Activated CD4-positive, alpha-beta T cell treated with anti-CD3 and anti-CD28 coated beads, Interleukin-2, Interleukin-6, amounts not matched to agents 100 ng/mL and 50 ng/mL, durations not matched to agents 16 hours and 8 hours (primary cell): ENCODE measurements at places on chromosomes 5 and 9.
A peak's percentile ranks its signal among the peaks of the same experiment; 100 is the strongest.

GRCh38 chr9:3768286-3768685 is 242.5 kb upstream of the RFX3 start:
- no peak for DNase-seq

DNA sequence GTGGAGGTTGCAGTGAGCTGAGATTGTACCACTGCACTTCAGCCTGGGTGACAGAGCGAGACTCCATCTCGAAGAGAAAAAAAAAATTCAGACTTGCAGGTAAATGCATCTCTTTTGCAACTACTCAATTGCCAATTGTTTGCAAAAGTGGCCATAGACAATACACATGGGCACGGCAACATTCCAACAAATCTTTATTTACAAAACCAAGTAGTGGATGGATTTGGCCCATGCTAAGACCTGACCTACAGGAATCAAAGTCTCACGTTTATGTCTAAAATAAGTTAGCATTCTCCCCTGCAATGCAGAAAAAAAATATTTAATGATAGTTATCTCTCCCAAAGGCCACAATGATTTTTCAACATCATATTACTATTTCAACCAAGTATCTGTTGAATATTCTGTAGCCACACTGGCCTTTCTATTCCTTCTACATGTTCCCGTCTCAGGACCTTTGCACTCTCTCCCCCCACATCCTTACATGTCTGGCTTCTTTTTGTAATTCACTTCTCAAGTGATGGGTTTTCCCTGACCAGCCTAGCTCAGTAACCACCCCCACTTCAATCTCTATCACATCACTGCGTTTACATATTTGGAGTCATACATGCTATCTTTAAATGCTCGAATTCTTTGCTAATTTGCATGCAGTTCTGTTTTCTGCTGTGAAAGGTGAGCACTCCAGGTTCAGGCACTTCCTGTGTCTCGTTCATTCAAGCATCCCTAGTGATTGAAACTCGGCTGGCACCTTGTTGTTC is 54.2 kb downstream of the FNBP1 start:
- peak; percentile 29 for DNase-seq

DNA sequence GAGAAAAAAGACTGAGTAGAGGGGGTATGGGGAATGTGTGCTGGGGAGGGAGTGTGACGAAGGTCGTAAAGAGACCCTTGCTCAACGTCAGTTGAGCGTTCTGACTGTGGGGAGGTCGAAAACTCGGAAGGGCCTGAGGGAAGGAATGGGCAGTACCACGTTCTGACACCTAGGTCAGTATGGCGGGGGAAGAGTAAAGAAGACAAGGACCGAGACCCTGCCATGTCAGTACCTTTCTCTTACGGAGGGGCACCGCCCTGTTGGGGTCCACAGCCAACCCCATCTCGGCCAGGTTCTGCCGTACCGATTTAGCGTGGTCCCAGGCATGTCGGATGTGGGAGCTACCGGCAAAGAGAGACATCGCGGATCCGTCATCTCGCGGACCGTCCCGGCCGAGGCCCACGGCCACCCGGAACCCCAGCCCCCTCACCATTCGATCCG is 375 bp downstream of the NOP16 start:
- peak; percentile 35 for DNase-seq

- DNase-seq: no peak
Measured at GRCh38 chr9:71549023-71549422, 219.3 kb downstream of the CEMIP2 start.

DNA sequence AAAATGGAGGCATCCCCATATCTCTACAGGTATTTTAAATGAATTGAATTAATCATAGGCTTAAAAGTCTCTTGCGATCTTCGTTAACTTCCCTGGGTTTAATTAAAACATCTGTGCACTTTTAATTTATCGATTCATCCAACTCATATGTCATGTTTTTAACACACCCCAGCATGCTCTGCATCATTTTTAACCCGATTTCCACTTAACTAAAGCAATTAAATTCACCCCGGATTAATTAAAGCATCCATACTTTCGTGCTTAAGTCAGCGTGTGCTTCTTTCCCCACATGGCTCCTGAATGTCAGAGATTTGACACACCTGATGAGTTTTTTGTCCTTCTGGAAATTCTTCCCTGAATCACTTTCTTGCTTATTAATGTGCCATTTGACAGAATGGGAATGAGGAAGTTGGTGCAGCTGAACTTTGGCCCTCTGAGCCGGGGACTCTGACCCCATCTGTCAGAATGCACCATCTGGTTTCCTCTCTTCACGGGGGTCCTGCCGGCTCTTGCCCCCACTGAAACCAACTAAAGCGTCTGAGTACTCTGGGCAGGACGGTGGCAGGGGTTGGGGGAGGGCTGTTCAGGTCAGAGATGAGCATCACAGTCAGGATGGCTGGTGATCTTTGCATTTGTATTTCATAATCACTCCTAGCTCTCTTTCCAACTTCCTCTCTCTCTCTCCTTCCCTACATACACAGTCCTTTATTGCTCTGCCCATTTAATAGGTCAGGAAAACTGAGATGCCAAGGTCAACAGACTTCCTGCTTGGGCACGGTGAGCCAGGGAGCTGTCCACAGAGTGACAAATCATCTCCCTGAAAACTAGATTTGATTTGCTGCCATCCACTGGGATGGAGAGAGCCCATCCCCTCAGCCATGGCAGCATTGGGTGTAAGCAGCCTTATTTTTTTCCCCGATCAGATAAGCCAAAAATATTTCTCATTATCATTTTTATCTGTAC is 180.3 kb upstream of the WWC1 start:
- DNase-seq: no peak

DNA sequence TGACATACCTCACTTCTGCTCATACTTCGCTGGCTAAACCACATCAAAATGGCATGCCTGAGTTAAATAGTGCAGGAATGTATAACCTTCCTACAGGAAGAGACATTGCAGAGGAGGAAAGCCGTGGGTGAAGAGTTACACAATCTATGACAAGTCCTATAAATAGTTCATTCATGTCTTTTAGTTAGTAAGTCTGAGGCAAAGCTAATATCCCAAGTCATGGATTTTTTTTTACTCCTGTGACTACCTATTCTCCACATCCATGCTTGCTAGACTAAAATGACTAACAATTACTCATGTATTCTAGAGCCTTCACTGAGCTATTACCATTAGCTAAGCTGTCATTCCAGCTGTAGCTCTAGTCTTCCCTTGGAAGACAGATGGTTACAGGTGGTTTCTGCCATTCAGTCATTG is 391.3 kb downstream of the NR2F1-AS1 start:
- DNase-seq: no peak

DNA sequence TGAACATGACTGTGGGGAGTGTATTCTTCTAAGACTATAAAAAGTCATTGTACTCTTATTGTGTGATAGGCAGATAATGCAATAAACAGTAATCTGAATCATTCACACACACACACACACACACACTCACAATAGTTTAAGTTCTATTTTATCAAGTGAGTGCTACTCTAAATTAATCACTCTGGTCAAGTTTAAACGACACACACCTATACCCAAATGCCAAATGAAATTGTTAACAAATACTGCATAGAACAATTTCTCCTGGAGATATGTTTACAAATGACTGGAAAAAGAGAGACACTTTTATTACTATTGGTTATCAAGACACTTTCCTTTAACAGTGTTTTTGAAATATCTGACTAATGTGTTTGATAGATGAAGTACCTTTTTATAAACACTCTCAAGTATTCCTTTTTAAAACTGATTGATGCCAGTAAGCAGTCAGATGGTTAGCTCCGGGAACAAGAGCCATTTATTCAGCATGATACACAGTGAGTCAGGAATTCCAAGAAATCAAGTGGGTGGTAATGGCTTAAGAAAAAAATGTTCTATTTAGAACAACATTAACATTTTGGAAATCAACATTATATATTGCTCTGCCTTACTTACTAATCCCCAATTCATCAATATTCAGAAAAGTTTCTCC is 521.6 kb upstream of the ST8SIA4 start:
- DNase-seq: no peak

- DNase-seq: no peak
Measured at GRCh38 chr5:156031181-156031580, 295.8 kb upstream of the SGCD start.

DNA sequence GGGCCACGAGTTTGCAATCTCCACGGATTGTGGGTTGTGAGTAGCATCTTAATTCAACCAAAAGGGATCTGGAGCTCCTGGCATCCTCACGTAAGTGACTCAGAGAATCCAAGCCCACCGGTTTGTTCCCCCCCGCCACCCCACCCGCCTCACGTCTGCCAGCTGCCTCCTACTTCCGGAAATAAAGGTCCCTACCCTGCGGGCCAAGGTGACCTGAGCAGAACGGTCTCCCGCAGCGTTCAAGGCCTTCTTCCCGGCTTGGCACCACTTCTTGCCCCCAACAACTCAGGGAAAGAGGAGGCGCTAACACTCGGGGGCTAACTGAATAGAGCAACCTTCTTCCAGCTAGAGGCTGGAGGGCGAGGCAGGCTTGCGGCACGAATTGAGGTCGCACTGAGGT is 8.8 kb upstream of the GPRIN1 start:
- DNase-seq: no peak

DNA sequence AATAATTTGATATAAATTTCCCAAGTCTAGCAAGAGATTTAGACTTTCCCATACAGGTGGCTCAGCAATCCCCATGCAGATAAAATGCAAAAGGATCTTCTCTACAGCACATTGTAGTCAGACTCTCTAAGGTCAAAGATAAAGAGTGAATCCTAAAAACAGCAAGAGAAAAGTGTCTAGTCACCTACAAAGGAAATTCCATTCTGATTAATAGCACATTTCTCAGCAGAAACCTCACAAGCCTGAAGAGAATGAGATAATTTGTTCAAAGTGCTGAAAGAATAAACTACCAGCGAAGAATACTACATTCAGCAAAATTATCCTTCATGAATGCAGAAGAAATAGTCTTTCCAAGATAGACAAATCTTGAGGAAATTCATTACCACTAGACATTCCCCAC is 493.3 kb downstream of the PRELID2 start:
- DNase-seq: no peak

DNA sequence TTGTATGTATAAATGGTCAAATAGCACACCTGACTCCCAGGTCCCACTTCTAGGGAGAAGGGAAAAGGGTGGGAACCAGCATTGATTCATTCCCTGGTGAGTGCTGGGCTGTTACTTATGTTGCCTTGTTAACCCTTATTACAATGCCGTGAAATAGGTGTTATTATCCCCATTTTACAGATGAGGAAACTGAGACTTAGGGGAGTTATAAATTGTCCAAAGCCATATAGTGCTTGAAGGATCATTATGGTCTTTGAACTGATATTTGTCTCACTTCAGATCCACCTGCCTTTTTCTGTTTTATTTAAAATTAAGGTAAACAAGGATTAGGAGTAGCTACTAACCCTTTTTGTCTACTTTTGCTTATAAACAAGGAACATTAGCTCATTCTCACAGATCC is 16.5 kb downstream of the TMEM268 start:
- DNase-seq: no peak

- DNase-seq: no peak
Measured at GRCh38 chr5:154435226-154435625, 10.6 kb upstream of the SAP30L start.

GRCh38 chr9:6619909-6620308 is 25.6 kb downstream of the GLDC start:
- DNase-seq: no peak

GRCh38 chr9:2602704-2603116 is 18.9 kb upstream of the VLDLR start:
- DNase-seq: no peak

DNA sequence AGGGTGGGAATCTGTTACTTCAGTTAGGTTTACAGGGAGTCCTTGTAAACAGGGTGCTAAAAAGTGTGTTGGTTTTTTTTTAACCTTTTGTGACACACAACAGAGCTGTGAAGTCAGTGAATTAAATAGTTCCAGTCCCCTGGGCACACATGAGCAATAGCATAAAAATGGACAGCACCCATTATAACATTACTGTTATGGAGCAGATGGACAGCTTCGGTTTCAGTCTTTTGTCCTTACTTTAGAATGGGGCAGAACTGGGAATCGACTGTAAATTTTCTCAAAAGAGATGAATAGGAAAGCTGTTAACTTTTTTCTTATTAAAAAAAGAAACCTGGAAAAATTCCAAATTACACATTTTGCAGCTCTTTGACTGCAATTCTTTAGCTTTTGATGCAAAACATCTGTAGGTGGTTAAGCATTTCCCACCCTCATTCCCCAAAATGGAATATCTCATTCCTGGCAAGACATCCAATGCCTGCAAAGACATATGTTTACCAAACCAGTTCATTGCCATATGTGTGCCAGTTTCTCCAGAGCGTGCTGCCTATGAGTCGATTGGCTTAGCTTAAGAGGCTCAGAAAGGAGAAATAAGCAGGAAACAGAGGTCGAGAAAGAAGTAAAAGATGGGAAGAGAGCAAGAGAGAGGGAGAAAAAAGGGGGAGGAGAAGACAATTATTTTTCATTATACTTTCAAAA is 212.3 kb upstream of the TMEM161B start:
- DNase-seq: no peak

- DNase-seq: no peak
Measured at GRCh38 chr5:96741106-96741505, 66.6 kb downstream of the ERAP1 start.

- DNase-seq: no peak
Measured at GRCh38 chr5:38448568-38449350, 107.7 kb downstream of the LIFR start.

DNA sequence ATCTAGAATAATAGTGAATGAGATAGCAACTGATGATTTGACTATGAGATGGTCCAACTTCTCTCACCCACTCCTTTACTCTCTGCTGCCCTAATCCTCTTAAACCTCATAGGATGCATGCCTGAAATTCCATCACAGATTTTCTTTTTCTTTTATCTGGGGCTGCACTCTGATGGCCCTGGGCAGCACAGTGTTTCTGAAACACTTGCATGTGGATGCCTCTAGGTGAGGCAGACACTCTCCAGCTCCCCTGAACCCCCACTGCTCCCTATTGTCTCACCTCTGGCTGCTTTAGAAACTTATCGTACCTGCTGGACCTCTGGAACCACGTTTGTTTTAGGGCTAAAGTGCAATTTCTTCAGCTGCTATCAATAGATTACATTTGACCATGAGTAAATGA is 67.5 kb downstream of the HTR4 start:
- no peak for DNase-seq

GRCh38 chr5:60494635-60495034 is 205.3 kb downstream of the DEPDC1B start:
- no peak for DNase-seq

GRCh38 chr5:81422671-81423070 is 28.7 kb upstream of the ACOT12 start:
- no peak for DNase-seq

DNA sequence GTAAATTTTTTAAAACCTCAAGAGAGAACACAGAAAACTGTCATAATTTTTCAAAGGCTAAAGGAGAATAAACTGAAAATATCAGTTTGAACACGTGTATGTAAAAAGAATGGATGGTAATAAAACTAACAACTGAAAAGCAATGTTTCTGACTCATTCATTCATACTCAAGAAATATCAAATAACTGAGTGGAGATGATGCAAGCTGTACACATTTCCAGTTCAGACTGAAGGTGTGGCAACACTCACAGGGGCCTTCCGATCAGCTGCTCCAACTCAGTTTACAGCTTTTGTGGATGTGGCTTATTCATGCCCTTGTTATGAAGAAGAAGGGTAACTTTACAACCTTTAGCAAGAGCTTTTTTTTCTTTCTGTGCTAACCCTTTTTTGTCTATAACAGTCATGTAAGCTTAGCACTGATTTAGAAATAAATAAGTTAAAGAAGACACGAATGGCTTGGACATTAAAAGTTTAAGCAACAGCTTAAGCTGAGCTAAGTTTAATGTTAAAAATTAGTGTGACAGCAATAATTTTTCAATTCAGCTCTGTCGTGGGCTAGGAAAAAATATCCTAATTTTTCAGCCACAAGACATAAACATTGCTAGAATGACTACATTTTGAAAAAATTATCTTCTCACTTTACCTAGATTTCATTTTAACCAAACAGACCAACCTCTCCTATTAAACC is 453.5 kb downstream of the RAB3C start:
- peak; percentile 73 for DNase-seq
